ENCODE measurements at places on chromosomes 7 and 10.

DNA sequence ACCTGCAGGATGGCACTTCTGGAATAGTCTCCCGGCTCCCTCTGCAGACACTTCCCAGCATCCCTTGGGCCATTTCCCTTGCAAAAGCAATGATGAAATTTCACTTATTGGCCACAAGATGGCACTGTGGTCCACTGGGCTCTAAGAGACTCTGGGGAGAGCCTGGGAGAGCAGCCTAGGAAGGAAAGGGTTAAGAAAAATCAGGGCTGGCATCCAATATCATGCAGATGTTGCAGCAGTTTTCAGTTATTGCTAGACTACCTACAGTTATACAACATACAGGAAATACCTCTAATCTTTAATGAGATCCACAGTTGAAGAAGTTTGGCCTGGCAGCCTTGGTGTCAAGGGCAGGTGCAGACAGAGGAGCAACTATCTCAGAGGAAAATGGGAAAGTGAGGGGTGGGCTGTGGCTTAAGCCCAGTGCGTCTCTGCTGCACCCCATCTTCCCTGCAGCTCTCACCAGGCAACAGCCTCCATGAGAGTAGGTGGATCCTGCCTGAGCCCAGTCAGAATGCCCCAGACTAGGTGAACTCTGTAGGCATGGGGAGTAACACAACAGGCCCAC is 100.2 kb upstream of the PRSS58 start:
- DNase-seq, result no peak

GRCh38 chr10:71337219-71337701 is 18.2 kb downstream of the SLC29A3 start:
- no peak for DNase-seq

GRCh38 chr10:91551856-91552255 is 81.0 kb downstream of the PPP1R3C start:
- DNase-seq, result no peak

- no peak for DNase-seq
Measured at GRCh38 chr7:151195616-151196450, 8.8 kb upstream of the ASB10 start.

DNA sequence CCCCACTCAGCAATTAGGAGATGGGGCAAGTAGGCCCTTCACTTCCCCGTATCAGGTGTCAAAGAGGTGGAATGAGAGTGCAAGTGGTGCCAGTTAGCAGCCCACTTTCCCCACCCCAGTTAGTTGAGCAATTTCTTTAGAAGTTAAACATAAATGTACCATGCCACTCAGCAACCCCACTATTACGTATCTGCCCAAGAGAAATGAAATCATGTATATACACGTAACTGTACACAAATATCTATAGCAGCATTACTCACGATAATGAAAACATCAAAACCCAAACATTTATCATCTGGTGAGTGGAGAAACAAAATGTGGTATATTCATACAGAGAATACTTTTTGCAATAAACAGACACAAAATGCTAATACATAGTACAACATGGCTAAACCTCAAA is 50.4 kb downstream of the IMMP2L start:
- no peak for DNase-seq

GRCh38 chr7:6436385-6436685 is 11.4 kb downstream of the DAGLB start:
- no peak for DNase-seq
